ENCODE measurements at places on chromosomes 3 and 15.

GRCh38 chr3:194935632-194936470 is 250.2 kb downstream of the FAM43A start:
- DNase-seq, result no peak

DNA sequence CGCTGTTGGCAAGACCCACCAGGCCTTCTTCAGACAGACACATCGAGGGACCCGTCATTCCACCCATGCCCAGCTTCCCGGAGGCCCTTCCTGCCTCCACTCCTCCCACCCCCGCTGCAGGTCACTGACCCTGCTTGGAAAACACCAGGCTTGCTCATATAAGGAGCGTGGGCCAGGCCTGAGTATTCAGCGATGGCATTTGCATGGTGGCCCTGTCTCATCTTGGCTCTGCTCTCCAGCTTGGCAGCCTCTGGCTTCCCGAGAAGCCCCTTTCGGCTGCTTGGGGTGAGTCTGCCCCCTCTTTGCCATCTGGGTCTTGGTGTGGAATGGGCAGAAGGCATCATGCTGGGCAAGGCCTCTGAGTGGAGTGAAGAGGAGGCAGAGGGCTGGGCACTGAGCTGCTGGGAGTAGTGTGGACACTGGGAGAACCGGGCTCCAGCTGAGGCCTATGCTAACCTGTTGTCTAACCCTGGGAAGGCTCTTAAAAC is at the start of gene ITIH3:
Gene ITIH3 (plus strand): TSS at position 185 of the 488 bp plus-strand sequence. CDS start 8 bp downstream, at position 193.
- DNase-seq, result no peak

DNA sequence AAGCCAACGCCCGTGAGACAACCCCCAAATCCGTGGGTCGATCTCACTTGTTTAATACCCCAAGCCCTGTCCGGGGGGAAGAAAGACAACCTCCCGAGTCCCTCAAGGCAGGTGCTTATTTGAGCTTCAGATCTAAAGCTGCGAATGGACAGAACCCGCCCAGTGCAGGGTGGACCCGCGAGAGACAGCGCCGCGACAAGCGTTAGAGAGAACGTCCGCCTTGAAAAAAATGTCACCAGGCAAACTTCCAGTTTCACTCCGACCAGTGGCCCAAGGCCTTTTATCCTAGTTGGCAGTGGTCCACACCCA is 740 bp upstream of the OXSR1 start:
- DNase-seq, result no peak

- no peak for DNase-seq
Measured at GRCh38 chr3:124781476-124782376, 51.5 kb downstream of the UMPS start.

DNA sequence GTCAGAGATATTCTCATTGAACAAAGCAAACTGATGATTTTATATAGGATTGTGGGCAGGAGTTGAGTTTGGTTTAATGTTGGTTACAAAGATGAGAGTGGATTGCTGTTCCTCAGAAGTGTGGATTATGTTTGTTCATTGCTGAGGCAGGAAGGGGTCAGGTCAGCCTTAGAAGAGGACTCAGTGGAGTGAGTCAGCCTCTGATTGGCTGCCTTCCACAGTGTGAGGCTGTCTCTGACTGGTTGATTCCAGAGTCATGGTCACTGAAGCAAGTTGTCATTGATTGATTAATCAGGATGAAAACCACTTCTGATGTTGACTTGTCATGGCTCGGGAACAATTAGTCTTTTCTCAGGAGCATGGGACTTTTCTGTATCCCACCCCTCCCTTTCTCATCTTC is 36.2 kb downstream of the KBTBD12 start:
- no peak for DNase-seq

DNA sequence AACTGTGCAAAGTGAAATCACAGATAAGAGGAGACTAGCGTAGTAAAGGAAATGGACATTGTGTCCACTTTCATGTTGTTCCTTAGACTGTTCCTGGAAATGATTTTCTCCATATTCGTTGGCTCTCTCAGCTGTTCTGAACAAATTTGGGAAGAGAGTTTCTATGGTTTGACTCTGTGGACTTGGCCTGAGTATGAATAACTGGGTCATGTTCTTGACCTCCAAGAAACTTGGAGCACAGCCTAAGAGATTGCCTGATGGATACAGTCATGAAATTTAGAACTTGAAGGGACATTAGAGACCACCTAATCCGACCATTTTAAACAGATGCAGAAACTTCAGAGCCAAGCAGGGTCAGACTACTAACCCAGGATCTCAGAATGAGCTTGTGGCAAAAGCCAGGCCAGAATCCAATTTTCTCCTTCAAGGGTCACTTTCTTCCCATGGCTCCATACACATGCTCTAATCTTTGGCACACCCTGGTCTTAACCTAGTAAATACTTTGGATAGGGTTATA is 430.4 kb downstream of the RBMS3 start:
- no peak for DNase-seq

DNA sequence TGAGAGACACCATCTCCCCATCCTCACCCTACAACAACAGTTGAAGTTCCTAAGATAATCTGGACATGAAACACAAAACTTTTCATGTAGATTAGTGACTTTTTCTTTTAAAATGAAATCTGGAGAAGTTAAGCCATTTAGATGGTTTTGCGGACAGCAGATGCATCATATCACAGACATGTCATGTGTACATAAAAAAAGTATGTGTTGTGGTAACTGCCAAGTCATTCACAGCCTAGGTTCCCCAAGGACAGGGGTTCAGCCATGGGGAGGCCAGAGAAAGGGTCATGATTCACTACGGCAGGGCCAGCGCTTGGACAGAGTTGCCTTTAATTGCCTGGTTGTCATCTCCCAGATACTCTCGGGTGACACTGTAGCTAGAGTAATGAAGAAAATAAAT is 163.2 kb downstream of the PDZRN3 start:
- no peak for DNase-seq
